ENCODE measurements at places on chromosomes 4 and X.

DNA sequence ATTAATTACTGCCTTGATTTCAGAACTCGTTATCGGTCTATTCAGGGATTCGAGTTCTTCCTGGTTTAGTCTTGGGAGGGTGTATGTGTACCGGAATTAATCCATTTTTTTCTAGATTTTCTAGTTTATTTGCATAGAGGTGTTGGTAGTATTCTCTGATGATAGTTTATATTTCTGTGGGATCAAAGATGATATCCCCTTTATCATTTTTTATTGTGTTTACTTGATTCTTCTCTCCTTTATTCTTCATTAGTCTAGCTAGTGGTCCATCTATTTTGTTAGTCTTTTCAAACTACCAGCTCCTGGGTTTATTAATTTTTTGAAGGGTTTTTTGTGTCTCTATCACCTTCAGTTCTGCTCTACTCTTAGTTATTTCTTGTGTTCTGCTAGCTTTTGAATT is 32.1 kb downstream of the CDX4 start:
- DNase-seq, result no peak

DNA sequence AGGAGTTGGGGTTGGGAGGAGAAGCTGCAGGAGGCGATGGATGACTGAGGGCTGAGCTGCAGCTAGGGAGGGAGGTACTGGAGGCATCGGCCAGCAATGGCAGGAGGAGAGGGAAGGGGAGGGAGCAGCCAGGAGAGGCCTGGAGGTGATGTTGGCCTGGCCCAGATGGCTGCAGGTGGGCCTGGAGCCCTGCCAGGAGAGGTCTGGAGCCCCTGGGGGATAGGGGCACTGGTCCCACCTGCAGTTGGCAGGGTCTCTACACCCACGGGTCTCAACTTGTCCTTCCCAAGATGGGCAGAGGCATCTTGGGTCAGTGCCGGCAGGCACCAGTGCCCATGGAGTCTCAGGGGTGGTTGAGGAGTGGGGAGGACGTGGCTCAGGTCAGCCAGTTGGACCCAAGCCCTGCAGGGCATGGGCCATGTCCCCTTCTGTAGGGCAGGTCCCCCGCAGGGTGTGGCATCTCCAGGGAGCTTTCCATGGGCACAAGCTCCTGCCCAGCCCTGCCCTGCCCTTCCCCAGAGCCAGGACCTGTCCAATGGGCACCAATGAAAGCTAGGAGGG is 2.7 kb upstream of the MXD4 start:
- no peak for DNase-seq

- DNase-seq, result no peak
Measured at GRCh38 chr4:170716868-170717267, 627.1 kb upstream of the AADAT start.

GRCh38 chrX:40166582-40166981 is 68.8 kb upstream of the BCOR start:
- DNase-seq, result no peak

DNA sequence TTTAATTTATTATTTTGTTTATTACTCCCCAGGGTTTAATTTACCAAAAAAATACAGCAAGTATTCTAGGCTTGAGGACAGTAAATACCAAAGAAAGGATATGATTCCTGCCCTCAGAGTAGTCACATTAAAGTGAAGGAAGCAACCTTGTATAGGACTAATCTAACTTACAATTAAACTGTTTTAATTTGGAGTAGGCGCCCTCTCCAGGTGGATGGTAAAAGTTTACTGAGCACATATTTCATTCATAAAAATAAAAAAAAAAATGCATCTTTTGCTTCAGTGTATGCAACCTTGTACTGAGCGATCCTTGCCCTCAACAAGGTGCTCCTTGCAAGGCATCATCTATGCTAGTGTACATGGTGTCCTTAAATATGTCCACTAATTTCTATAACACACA is 72.0 kb upstream of the MAGEB16 start:
- no peak for DNase-seq

GRCh38 chrX:5916945-5917344 is 311.7 kb downstream of the NLGN4X start:
- DNase-seq, result no peak

DNA sequence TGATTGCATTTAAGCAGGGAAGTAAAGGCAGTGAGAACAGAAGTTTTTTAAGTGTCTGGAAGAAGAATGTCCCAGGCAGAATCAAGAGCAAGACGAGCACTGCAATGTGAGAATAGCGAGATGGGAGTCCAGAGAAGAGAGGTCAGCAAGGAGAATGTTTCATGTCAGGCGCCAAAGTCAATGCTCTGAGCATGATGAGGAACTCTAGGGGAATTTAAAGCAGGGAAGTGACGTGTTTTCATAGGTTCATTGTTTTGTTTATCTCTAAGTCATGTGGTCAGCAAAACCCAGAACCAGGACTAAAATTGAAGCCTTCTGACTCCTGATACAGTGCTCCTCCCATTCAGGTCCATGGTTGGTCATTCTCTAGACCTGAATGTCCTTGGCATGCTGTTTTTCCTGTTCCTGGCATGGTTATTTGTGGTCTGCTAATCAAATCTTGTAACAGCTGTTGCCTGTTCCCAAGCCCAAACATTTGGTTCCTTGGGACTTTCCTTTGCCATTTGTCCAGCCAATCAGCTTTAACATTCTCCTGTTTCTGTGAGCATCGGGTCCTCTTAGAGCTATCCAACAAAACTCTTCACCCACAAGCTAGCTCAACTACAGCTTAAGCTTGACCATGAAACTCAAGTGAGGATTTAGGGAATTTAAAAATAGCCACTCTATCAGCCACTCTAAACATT is 37.7 kb downstream of the PTCHD1 start:
- DNase-seq, result no peak

DNA sequence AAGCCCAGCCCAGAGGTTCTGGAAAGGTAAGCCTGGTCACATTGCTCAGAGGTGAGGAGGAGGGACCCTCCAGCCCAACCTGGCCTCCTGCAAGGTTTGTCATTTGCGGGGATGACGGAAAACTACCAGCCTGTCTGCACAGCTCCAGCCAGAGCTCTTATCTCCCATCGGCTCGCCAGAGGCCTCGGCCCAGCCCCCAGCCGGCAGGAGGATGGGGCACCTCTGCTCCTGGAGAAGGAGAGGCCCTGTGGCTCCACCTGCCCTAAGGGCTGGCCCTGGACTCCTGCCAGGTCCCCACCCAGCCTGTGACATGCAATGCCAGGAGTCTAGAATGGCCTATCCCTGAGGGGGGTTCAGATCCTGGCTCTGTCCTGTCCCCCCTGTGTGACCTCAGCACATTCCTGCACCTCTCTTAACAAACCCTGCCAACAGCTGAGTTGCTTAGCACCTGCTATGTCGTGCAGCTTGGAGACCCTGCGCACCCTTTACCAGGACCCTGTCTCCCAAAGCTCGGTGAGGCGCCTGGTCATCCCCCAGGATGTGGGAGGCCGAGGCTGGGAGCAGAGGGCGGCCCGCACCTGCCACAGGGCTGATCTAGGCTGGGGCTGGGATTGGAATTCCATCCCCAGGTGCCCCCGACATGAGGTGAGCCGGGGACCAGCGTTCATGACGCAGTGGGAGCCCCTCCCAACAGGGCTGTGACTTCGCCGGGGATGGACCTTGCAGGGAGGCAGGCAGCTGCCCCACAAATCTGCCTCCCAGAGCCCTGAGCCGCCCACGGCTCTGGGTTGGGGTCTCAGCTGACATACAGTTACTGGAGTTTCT is 14.4 kb downstream of the ADRA2C start:
- DNase-seq, result no peak

Measured in GM12892 (cell line).